Fibroblast of lung (primary cell): ENCODE measurements at places on chromosomes 2 and 18.

- peak; percentile 50 for DNase-seq
These were observed 69.9 kb downstream of the RHOB start for GRCh38 chr2:20516646-20517341.

GRCh38 chr2:120773186-120773800 lies 37.6 kb downstream of the GLI2 start:
- no peak for DNase-seq

GRCh38 chr2:239443102-239443620 lies 42.3 kb upstream of the HDAC4 start:
- no peak for DNase-seq

GRCh38 chr2:144152817-144153271 lies 367.1 kb downstream of the ZEB2 start:
- peak; percentile 79 for DNase-seq

DNA sequence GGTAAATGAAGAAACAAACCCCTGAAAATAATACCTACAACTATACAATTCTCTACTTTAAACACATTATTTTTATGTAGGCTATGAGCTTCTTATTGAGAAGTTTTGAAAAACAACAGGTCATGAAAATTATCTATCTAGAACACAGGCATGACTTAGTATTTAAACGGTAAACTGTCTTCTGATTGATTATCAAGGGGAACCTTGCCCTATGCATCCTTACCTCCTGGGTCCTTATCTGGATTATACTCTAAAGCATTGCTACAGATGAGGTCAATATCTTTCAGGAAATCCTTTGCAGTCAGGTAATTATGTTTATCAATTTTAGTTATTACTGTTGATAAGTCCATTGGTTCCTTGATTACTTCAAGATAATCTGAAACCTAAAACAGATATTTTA lies 144.3 kb downstream of the ATAD2B start:
- DNase-seq, result no peak

GRCh38 chr2:218701806-218702205 lies 8.8 kb upstream of the TTLL4 start:
- peak; percentile 64 for DNase-seq

DNA sequence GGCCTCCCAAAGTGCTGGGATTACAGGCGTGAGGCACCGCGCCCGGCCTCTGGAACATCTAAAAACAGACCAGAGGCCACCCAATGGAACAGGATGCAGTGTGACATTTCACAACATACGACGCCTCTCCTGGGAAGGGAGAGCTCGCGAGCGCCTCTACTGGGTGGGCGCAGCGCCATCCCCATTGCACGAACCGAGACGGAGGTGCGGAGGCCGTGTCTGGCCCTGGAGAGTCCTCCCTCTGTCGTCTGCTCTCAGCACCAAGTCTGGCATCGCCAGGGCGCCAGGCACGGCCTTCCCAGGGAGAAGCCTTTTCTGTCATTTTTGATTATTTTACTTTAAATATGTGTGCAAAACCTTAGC lies 9.4 kb upstream of the GBX2 start:
- no peak for DNase-seq

DNA sequence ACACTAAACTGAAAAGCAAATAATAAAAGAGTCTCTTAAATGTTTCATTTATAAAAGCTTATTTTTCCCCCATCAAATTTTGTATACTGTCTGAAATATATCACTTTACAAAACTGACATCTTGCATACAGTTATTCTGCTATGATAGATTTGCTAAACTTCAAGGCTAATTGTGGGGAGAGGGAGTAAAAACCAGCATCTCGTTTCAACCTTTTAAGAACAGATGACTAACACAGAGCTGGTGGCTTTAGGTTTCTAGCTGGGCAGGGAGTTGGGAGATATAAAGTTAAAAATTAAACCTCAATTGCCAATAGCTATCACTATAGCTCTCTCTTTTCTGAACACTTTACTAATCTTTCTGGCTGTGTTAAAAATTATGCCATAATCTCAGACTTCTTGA lies 23.5 kb downstream of the C1D start:
- DNase-seq, result no peak

GRCh38 chr18:12238826-12239225 lies 15.3 kb upstream of the CIDEA start:
- DNase-seq, result peak; percentile 26
